NCI-H1092 (cell line): ENCODE measurements at places on chromosomes 12 and 14.
A peak's percentile ranks its signal among the peaks of the same experiment; 100 is the strongest.

DNA sequence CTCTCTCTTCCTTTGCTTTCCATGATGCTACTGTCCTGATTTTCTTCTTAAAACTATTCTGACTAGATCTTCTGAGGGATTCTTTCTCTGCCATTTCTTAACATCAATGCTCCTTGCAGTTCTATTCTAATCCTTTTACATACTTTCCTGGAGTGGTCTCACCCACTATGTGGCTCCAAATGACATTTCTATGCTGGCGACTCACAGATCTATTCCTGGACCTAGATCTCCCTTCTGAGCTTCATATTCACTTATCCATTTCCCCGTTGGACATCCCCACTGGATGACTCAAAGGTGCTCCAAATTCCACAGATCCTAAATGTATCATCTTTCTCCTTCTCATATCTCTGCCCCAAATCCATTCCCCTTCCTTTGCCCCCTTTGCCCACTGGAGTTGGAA is 4.1 kb downstream of the TEP1 start:
- DNase-seq, result no peak

DNA sequence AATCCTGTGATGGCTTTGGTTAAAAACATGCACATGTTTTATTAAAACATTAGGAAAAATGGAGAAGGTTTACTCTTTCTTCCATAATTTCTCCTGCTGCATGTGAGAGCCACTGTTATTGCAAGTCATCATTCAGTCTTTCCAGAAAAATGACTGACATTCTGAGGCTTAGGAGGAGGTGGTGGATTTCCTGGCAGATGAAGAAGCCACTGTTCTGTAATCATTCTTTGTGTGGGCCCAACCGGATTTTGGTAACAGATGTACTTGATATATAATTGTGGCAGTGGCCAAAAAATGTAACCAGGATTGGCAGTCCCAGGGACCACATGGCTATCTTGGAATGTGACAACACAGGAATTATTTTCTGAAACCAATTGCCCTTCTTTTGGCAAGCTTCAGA is 120.2 kb downstream of the DAAM1 start:
- DNase-seq, result no peak

DNA sequence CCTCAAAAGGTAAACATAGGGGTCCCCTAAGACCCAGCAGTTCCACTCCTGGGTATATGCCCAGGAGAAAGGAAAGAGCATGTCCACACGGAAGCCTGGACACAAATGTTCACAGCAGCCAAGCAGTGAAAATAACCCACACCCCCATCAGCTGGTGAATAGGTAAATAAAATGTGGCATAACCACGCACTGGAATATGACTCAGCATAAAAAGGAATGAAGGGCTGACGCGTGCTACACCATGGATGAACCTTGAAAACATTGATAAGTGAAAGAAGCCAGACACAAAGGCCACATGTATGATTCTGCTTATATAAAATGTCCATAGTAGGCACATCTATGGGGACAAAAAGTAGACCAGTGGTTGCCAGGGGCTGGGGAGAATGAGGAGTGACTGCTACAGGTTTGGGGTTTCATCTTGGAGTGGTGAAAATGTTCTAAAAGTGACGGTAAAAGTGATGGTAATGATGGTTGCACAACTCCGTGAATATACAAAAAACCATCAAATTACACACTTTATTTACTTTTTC is 3.8 kb upstream of the SCARB1 start:
- no peak for DNase-seq

- no peak for DNase-seq
Measured at GRCh38 chr12:19031032-19031431, 98.5 kb upstream of the PLEKHA5 start.

DNA sequence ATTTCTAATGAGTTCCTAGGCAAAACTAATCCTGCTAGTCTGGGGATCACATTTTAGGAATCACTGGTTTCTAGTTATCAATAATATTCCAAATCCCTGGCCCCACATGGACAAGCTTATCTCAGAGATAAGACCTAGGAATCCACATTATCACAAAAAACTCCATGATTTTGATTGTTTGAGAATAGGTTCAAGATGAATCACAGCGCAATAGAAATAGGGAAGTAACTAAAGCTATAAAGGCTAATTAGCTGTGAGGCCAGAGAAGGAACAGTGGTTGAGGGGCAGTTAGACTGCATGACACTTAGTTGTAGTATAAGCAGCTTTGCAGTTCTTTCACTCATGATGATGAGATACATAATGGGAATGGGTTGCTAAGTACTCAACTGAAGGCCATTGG is 13.1 kb upstream of the ATP5F1B start:
- DNase-seq, result no peak

GRCh38 chr14:93239869-93240677 is 33.0 kb downstream of the UBR7 start:
- no peak for DNase-seq

GRCh38 chr14:95346820-95347219 is 27.1 kb upstream of the CLMN start:
- DNase-seq, result no peak

GRCh38 chr14:81219210-81219758 is 1.5 kb downstream of the GTF2A1 start:
- peak; percentile 98 for DNase-seq

DNA sequence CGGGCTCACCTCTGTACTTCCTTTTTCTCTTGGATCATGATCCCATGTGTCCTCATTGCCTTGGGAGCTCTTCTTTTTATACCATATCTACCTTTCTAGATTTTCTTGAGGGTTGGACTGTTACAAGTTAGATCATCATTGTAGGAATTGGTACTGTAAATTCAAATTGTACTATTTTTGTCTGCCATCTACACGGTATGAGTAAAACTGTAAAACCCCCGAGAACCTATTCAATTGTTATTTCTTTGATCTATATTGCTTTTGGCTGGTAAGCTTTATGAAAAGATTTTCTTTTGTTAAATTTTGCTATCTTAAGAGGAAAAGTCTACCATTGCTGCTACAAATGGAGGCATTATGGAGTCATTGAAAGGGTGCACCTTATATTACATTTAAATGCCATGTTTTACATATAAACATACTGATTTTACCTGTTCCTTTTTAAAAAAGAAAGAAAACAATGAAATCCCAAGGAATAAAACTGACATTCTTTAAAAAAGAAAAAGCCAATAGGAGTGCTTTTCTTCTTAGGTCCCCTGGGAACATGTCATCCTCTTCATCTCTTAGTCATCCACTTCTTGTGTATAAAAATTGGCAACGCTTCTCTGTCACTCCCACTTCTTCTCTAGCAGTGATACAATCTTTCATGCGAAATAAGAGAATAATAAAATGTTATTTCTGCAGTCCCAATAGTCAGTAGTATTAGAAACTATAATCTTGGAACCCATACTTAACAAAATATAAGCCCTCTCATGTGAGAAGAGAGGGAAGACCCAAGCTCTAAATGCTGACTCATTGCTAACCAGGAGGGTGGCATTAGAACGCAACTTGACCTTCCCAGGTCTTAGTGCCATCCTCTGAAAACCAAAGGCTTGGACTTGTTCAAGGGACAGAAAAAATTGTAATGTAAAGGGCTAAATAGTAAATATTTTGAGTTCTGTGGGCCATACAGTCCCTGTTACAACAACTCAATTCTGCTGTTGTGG is 20.4 kb downstream of the RGS6 start:
- DNase-seq, result no peak

- no peak for DNase-seq
Measured at GRCh38 chr14:49553892-49554291, 32.3 kb downstream of the RPS29 start.

- no peak for DNase-seq
Measured at GRCh38 chr14:74478996-74479635, 14.0 kb downstream of the NPC2 start.

DNA sequence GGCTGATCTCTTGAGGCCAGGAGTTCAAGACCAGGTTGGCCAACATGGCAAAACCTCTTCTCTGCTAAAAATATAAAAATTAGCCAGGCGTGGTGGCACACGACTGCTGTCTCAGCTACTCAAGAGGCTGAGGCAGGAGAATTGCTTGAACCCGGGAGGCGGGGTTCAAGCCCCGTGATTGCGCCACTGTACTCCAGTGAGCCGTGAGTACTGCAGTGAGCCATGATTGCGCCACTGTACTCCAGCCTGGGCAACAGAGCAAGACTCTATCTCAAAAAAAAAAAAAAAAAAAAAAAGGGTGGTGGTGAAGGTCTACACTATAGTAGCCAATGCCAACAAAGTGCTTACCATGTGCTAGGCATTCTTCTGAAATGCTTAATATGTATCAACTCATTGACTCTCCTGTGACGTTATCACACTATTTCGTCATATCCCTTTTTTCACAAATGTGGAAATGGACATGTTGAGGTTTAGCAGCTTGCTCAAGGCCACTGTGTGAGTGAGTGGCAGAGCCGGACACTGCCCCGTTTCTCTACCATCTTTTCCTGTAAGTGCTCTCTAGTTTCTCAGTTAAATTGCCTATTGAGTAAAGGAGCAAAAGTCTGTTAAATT is 59.6 kb downstream of the GNS start:
- no peak for DNase-seq

GRCh38 chr12:120835657-120836056 is 68.5 kb downstream of the SPPL3 start:
- DNase-seq, result no peak

DNA sequence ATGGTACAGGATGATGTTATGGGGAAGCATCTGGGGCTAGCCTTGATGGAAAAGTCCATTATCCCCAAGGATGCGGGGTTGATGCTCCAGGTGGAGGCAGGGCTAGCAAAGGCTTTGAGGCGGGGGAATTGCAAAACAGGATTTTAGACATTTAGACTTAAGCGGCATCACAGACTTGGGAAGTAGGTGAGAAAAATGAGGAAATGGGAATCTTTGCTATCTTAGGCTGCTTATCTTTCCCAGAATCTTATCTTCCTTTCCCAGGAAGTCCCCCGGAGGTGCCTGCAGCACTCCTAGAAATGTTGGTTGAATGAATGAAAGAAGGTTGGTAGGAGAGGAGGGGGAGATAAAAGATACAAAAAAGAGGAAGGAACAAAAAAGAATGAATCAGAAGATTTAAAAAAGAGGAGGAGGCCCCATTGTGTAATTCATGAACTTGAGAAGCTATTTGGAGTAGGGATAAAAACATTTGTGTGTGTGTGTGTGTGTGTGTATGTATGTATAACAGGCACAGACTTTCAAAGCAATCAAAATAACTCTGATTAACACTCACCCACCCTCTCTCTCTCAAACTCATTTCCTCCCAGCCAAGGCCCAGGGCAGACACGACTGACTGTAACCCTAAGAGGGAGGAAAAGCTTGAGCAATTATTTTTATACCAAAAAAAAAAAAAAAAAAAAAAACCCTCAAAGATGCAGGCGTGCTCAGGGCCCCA is 62.5 kb upstream of the TBX3 start:
- DNase-seq, result no peak

DNA sequence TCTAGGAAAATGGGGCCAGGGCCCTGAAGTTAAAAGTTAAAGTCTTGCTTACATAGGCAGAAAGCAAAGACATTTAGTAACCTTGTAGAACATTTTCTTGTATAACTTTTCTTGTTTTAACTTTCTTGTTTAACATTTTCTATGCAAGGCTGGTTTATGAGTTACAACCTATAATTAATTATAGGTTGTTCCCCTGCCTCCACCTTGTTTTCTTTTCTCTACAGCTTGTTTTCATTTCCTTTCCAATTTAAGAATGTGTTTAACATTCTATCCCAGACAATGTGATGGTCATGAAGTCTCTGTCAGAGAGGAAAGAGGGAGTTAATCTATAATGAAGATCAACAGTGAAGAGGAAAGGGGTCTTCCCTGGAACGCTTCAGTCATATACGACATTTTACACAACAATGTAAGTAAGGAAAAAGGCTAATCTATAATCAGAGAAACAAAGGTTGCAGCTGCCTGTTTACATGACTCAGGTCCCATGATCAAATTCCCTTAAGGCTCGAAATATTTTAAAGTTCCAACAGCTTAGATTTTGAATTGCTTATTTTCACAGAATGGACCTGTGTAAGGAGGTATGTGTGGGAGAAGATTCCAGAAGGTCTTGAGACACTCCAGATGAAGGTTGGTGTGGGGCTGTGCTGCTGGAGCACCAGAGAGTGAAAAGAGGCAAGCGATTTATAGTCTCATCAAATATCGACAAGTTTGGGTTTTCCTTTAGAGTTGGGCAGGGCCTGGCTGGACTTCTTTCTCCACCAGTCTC is 34.2 kb upstream of the TCL1B start:
- no peak for DNase-seq

DNA sequence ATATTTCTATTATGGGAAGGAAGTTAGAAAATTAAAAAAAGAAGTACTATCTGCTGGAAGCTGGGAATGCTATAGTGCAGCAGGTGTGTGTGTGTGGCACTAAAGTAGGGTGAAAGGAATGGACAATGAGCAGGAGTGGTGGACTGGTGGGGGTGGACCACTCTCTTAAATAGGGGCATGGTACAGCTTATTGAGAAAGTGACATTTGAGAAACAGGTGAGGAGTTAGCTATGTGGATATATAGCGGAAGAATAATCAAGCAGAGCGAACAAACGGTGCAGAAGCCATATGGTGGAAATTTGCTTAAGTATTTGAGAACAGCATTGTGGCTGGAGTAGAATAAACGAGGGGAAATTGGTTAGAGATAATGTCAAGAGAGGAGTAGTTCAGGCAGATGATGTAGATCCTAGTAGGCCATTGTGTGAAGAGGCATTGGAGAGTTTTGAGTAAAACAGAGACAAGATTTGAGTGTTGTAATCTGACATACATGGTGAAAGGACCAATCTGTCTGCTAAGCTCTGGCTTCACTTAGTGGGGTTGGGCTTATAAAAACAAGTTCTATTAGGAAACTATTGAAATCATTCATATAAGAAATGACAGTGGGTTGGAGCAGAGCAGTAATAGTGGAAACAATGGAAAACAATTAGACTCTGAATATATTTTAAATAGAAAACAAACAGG is 149.2 kb upstream of the SYT10 start:
- DNase-seq, result no peak

GRCh38 chr12:2221030-2221621 is 168.3 kb downstream of the CACNA1C start:
- no peak for DNase-seq

GRCh38 chr12:28936711-28937110 is 212.4 kb upstream of the FAR2 start:
- no peak for DNase-seq

GRCh38 chr12:47570151-47570550 is 135.7 kb downstream of the RPAP3 start:
- DNase-seq, result peak; percentile 24

DNA sequence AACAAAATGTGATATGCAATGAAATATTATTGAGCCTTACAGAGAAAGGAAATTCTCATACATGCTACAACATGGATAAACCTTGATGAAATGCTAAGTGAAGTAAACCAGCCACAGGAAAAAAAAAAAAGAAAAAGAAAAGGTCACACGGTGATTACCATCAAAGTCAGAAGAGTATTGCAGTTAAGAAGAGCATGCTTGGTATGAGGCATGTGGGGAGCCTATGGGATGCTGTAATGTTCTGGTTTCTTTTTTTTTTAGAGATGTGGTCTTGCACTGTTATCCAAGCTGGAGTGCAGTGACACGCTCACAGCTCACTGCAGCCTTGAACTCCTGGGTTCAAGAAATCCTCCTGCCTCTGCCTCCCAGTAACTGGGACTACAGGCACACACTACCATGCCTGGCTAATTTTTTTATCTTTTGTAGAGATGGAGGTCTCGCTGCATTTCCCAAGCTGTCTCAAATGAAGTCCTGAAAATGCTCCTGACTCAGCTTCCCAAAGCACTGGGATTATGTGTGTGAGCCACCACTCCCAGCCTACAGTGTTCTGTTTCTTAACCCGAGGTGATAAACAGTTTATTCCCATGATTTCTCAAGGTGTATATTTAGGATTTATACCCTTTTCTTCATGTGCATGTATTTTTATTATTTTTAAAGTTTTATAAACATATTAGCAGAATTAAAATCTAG is 96.2 kb downstream of the SEC23A start:
- no peak for DNase-seq
